Nucleus accumbens (tissue), 56 donors: ENCODE measurements at places on chromosomes 11 and 22.

DNA sequence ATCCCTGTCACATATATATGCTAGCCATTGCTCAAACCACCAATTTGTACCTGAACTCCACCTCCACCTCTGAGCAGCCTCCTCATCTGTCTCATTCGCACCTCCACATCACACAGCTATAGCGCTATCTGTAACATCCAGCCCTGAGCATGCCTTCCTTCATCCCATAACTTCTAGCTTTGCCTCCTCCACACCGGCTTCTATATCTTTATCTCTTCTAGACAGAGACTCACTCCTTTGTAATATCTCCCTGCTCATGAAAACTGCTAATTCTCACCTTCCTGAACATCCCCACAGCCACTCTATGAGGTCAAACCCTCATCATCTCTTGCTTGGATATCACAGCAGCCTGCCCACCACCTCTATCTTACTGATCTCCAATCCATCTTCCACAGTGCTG lies 5.9 kb downstream of the SIAE start:
- DNase-seq, result no peak

DNA sequence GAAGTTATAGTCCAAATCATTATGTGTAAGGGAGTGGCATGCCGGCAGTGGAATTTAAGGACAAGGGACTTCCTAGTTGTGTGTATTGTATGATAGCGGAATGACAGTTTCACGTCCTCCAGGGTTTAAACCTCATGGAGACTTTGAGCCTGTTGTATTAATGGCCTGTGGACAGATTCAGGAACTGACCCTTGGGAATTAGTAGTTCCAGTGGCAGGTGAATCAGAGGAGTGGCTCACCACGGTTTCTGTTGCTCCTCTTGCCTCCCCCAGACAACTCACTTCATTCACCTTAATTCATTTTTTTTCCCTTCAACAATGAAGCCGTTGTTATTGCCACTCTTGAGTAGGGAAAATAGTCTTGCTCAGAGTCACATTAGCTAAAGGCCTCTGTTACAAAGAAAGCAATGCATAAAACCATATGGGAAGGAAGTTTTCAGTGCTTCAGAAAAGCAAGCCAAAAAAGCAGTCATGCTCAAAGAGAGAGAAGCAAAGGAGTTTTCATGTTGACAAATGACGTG lies 22.6 kb downstream of the AMOTL1 start:
- DNase-seq, result no peak

GRCh38 chr22:34798605-34799004 lies 267.4 kb upstream of the ISX start:
- no peak for DNase-seq

- no peak for DNase-seq
Observed at GRCh38 chr22:21032037-21032867, at the start of gene SLC7A4. Gene SLC7A4, minus strand, starts transcription at chr22:21032561. Its CDS starts 749 bp downstream, at chr22:21031812.

GRCh38 chr11:69919659-69920344 lies 100.6 kb upstream of the FGF3 start:
- DNase-seq, result no peak

GRCh38 chr11:2696455-2696854 lies 3.3 kb downstream of the KCNQ1OT1 start:
- DNase-seq, result no peak

DNA sequence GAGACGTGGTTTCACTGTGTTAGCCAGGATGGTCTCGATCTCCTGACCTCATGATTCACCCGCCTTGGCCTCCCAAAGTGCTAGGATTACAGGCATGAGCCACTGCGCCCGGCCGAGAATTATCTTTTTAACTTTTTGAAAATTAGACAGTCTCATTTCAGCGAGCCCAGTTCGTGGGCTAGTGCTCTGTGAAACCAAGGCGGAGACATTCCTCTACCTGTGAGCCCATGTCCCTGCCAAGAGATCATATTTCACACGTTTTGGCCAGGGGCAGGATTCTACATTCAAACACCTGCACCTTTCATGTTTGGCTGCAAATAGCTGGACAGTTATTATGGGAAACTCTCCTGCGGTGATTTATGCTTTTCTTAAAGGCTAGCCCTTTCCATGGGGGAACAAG lies 60.3 kb downstream of the IRAG1 start:
- no peak for DNase-seq
